ENCODE measurements at places on chromosomes 3 and 15. TPM values are rescaled to one million over a fixed set of nuclear protein-coding genes. Genes with fewer than 3 reads are reported as not detected.

CD200R1 gene
- total RNA-seq: 3.4 TPM

PCSK6 gene
- total RNA-seq: 7.2 TPM

ZPLD1 gene
- 0.59 TPM for total RNA-seq

SLC7A14 gene
- total RNA-seq: not detected

FMN1 gene
- 56.8 TPM for total RNA-seq

RHCG gene
- 1.5 TPM for total RNA-seq

FAM81A gene
- 2.3 TPM for total RNA-seq

PATL2 gene
- total RNA-seq: 1.6 TPM

PARP16 gene
- total RNA-seq: 14.9 TPM
